ENCODE measurements at places on chromosomes 6 and 20.

- no peak for DNase-seq
These were observed 1108.1 kb downstream of the GRIK2 start for GRCh38 chr6:102501615-102502014.

GRCh38 chr6:159908979-159909378 lies 18.2 kb downstream of the MAS1 start:
- DNase-seq = no peak

- no peak for DNase-seq
These were observed 101.4 kb upstream of the FAM184A start for GRCh38 chr6:119179842-119180241.

- no peak for DNase-seq
These were observed 98.6 kb downstream of the BTBD3 start for GRCh38 chr20:12016291-12016690.

DNA sequence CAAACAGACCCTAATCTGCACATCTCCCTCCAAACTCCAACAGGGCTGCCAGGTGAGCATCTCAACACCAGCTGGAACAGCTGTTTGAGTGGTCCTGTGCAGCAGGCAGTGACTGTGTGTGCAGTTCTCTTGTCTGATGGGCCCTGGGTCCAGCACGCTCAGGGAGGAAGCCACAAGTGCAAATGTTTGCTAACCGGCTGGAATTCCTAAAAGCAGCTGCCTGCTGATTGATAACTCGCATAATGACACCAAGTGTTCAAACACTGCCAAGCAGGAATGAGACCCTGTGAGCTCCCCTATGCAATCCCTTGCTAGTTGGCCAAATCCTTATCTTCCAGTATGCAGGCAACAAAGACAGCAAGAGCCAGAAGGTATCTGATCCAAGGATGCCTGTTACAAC lies 650.6 kb downstream of the CBLN4 start:
- no peak for DNase-seq

- DNase-seq = no peak
These were observed 93.9 kb upstream of the HEY2 start for GRCh38 chr6:125655511-125655910.

DNA sequence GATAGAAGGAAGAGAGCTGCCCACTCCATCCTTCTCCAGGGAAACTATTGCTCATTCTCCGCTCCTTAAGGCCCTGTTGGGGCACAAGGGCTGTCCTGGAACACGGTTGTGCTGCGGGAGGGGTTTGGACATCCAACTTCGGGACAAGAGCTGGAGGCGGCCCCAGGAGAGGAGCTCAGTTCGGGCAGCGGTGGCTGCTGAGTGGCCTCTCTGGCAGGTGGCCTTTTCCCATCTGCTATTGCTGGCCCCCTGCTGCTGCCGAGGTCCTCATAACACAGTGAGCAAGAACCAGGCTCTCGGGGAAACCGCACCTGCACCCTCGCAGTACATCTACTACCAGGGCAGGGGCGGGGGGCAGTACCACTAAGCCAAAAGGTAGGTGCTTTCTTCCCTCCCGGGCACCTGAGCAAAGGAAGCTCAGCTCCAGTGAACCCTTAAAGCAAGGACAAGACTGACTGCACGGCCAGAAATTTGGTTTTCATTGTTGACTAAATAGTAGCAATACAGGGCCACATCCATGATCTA lies 63.7 kb downstream of the PSMG4 start:
- DNase-seq = no peak

DNA sequence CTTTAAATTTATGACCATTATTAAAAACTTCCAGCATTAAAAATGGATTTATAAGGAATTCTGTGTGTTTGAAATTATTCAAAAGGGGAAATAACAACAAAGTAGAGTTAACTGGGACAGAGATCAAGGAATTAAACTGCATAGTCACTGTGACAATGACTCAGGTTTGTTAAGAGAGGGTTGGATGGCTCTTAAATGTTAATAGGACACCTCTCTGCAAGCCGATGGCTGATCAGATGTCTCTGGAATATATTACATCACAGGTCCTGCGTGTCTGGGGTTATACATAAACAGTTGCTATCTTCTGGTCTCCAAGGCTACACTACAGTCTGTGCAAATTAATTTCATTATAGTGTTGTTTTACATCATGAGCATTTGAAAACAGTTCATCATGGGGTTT lies 574.3 kb downstream of the COL12A1 start:
- DNase-seq = no peak

DNA sequence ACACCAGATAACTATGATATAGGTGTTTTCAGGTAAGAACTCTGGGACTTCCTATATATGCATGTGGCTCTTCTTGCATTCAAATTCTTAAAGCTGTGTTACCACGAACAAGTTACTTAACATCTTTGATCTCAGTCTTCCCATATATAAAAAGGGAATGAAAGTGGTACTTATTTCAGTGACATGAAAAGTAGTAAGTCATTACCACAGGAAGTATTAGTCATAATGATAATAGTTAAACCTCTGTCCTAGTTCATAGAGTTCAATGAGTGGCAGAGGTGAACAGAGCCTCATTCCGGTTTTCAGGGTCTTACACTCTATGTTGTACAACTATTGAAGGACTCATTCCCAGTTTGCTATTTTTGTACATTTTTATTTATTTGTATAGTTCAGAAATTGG lies 237.0 kb downstream of the NKAIN2 start:
- no peak for DNase-seq

- DNase-seq = no peak
These were observed 79.6 kb downstream of the ADAT2 start for GRCh38 chr6:143370812-143371370.

GRCh38 chr6:167748458-167749379 lies 78.0 kb upstream of the AFDN start:
- no peak for DNase-seq

DNA sequence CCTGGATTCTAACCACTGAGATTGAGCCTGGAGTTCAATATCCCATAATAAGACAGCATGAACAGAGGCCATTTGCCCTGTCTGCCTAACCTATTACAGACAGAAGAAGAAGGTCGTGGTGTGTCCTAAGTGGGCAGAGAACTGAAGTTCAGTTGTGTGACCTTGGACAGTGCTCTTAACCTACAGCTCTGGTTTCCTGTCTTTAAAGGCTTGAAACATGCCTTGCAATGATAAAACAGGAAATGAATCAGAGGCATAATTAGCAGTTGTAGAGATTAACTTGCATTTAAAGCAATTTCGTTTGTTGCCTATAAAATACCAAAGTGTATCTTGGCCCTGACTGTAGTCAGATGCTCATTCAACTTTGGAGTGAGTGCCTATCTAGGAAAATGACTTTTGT lies 507.2 kb upstream of the CHD6 start:
- no peak for DNase-seq

DNA sequence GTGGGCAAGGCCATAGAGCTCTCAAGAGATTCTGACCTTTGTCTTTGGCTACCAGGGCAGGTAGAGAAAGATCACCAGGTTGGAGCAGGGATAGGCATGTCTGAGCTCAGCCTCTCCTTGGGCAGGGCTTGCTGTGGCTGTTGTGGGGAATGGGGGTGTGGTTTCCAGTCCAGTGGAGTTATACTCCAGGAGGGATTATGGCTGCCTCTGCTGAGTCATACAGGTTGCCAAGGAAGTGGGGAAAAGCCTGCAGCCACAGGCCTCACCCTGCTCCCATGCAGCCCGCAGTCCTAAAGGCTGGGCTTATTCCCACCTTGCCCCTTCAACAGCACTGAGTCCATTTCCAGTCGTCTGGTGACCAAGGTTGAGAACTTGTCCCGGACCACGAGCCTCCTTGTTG lies 21.9 kb downstream of the MEP1A start:
- DNase-seq = no peak

DNA sequence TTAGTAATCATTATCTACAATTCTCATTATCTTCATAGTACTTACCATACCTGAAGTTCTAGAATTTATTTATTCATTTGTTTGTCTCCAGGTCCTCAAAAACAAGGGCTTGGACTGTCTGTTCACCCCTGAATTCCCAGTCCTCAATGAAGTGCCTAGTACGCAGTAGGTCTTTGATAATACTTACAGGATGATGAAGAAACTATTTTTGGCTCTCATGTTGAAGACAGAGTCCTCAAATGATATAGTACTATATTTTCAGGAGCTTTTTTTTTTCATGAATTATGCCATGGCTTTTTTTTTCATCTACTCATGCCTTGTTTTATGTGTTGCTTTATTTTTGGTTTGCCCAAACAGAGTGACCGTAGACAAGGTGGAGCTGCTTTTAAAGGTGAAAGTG lies 66.5 kb downstream of the NDUFAF5 start:
- no peak for DNase-seq

GRCh38 chr6:43275801-43276576 lies 22.1 kb upstream of the SLC22A7 start:
- DNase-seq = peak; percentile 61

- no peak for DNase-seq
These were observed 8.3 kb downstream of the PPP1R3G start for GRCh38 chr6:5093231-5094015.

DNA sequence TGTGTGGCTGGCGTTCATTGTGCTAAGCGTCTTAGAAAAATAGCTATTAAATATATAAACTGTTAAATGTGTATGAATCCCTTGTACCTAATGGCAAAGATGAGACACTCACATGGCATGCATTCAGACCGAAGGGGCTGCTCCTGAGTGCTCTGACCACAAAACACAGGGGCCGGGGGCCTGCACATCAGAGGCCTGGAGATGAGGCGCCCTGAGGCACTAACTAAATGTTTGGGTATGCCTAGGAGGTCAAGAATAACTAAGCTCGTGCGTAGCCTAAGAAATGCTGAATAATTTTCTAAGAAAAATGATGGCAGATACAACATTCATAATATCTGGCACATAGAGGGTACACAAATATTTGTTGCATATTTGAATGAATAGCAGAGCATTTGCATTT lies 92.5 kb downstream of the PSMB1 start:
- no peak for DNase-seq

GRCh38 chr6:40950986-40951698 lies 87.9 kb downstream of the UNC5CL start:
- no peak for DNase-seq

GRCh38 chr20:39983183-39983582 lies 705.9 kb downstream of the MAFB start:
- no peak for DNase-seq

DNA sequence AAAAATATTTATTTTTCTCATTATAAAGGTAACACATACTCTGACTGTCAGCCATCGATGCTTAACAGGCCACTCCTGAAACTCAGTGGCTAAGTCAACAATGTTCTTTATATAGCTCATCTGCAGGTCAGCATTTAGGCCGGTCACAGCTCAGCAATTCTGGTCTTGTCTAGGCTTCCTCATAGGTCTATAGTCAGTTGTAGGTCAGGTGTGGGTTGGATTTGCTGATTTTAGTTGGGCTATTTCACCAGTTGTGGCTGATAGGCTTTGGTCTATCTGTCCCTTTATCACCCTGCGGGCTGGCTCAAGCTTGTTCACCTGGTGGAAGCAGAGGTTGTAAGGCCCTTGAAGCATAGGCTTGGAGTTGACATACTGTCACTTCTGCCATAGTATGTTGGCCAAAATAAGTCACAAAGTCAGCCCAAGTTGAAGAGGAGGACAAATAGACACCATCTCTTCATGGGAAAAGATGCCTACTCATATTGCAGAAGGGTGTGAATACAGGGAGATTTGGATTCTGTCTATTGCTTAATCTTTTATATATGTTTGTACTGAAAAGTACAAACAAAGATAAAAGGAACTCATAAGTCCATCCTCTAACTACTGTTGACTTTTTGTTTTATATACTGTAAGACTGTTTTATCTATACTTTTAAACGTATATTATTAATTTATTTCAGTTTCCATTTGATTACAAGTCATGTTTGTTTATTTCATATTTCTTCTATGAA lies 75.0 kb downstream of the BCKDHB start:
- DNase-seq = no peak

DNA sequence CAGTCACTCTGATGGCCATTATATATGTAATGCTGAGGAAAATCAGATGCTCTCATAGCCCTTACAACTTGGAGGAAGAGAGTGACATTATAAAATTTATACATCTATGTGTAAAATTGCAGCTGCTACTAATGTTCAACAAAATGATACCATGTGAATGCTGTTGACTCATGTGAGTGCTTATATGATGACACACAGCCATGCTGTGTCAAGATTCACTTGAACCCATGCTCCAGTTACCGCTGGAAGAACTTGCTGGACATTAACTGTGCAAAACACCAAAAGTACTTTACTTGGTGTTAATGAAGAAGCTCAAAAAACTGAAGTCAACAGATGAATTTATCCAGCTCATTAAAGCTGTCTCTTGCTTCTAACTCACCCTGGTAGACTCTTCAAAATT lies 318.9 kb upstream of the PLCB4 start:
- no peak for DNase-seq

GRCh38 chr6:133017581-133017980 lies 203.2 kb downstream of the RPS12 start:
- DNase-seq = no peak

DNA sequence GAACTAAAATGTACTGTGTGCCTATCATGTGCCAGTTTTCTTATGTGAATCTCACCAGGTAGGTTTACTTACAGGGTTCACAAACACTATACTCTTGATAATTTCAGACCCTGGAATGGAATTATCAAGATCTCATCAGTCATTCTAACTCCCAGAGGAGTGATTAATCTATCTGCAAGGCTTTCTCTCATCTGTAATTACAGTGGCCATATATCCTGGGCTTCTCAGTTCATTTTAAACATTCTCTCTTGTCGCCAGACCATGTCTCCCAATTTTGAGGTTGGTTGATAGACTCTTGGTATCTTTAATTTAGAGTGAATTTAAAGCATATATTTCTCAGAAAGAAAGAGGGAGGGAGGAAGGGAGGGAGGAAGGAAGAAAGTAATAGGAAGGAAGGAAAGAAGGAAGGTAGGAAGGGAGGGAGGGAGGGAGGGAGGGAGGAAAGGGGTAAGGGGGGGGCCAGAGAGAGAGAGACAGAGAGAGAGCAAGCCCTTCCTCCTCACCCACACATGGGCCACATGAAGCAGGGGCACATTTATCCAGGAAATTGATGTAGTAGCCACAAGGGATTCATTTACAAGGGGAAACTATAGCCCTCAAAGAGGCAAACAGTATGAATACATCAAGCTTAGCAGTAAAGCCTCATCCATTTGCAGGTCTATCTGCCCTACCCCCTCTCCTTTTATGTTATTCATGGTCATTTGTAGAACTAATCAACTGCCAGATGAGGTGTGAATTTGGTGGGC lies 25.8 kb upstream of the NRSN1 start:
- no peak for DNase-seq

- no peak for DNase-seq
These were observed 60.9 kb upstream of the MC3R start for GRCh38 chr20:56187534-56188165.

- no peak for DNase-seq
These were observed 366.8 kb upstream of the KHDRBS2 start for GRCh38 chr6:62652692-62653328.

GRCh38 chr6:44531442-44532015 lies 144.0 kb downstream of the CDC5L start:
- no peak for DNase-seq

- DNase-seq = no peak
These were observed 270.4 kb upstream of the CITED2 start for GRCh38 chr6:139644821-139645220.

GRCh38 chr6:41934278-41935192 lies 7.1 kb downstream of the CCND3 start:
- no peak for DNase-seq

- no peak for DNase-seq
These were observed 56.9 kb downstream of the HAO1 start for GRCh38 chr20:7883309-7883708.

GRCh38 chr20:1291191-1291741 lies 25.2 kb downstream of the SNPH start:
- no peak for DNase-seq
